ENCODE measurements at places on chromosomes 2 and 18.

DNA sequence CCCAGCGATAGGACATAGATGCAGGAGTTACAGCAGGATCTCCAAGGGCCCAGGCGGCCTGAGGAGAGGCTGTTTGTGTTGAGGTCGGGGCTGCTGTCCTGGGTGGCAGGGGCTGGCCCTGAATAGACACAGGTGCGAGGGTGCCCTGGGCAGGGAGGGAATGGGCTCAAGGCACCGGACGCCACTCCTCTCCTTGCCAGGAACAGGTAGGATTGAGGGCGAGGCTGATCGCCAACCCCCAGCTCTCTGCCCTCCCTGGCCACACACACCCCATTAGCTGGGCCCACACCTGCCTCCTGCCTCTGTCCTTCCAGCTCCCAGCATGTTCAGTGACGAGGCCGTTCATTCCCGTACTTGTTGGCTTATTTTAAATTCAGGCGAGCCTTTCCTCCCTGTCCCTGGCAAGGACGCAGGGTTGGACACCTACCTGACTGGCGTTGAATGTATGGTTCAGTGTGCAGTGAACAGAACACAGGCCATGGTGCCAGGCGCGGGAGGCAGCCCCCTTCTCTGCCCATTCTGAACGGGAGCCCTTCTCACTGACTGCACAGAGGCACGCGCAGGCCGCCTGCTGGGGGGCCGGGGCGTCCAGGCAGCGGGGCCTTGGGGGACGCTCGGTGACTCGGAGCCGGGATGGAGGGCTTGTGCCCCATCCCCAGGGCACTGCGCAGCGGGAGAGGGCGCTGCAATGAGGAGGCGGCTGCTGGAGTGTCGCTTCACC, 41.3 kb upstream of the SNED1 start:
- no peak for DNase-seq

- no peak for DNase-seq
Measured at GRCh38 chr2:164910101-164910899, 45.0 kb downstream of the SLC38A11 start.

- DNase-seq = no peak
Measured at GRCh38 chr2:128622955-128623620, 304.4 kb upstream of the HS6ST1 start.

- DNase-seq = peak; percentile 97
Measured at GRCh38 chr2:84925724-84926376, 20.4 kb downstream of the TMSB10 start.

GRCh38 chr2:157302492-157303099, 23.0 kb downstream of the ERMN start:
- DNase-seq = peak; percentile 7

GRCh38 chr18:12049978-12050811, 43.4 kb upstream of the ANKRD62 start:
- no peak for DNase-seq

DNA sequence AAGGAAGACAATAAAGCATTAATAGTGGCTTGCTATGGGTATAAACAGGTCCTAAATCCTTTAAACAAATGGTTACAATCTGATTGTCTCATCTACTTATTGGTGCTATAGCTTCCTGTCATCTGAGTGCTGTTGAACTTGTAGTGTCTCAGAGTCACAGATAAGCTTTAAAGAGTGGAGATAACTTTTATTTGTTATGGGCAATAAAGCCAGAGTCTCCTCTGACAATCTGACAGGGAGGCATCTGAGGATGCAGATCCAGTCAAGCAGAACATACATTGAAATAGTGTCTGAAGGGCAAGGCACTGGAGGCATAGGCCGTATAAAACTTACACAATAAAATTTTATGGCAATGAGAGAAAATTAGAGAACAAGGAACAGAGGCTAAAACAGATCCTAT, 1132.4 kb upstream of the CDH2 start:
- no peak for DNase-seq

GRCh38 chr18:3874125-3874524, 424.2 kb downstream of the TGIF1 start:
- no peak for DNase-seq

- no peak for DNase-seq
Measured at GRCh38 chr18:79558196-79558932, 121.2 kb upstream of the CTDP1 start.

- DNase-seq = no peak
Measured at GRCh38 chr2:234795272-234795920, 156.4 kb upstream of the SH3BP4 start.

- no peak for DNase-seq
Measured at GRCh38 chr18:71293322-71293721, 1004.5 kb downstream of the SOCS6 start.

DNA sequence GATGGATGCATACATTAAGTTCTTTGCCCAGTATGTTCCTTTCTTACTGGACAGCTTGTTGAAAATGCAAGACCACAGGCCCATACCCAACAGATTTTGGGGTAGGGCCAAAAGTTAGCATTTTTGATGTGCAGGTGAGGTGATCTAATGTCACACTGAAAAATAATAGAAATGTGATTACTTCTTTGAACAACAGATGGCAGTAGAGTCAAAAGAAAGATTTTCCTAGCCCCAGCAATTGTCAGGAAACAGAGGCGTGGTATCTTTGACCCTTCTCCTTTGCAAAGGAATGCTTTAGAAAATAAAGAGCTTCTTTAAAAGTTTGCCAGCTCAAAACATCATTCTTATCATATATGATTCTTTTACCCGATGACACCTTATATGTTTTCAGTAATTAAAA, 343.6 kb upstream of the SYT4 start:
- no peak for DNase-seq

DNA sequence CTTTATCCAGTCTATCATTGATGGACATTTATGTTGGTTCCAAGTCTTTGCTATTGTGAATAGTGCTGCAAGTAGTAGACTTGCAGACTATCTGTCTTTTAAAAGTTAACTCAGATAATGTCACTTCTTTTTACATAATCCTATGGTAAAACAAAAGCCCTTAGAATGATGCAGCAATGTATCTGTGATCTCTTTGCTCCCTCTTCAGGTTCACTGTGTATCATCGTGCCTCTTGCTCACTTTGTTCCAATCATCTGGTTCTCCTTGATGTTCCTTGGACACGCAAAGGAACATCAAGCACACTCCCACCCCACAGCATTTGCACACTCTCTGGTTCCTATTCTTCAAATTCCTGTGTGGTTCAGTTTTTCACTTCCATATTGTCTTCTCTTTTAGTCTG, 472.5 kb upstream of the ZNF804A start:
- DNase-seq = no peak

DNA sequence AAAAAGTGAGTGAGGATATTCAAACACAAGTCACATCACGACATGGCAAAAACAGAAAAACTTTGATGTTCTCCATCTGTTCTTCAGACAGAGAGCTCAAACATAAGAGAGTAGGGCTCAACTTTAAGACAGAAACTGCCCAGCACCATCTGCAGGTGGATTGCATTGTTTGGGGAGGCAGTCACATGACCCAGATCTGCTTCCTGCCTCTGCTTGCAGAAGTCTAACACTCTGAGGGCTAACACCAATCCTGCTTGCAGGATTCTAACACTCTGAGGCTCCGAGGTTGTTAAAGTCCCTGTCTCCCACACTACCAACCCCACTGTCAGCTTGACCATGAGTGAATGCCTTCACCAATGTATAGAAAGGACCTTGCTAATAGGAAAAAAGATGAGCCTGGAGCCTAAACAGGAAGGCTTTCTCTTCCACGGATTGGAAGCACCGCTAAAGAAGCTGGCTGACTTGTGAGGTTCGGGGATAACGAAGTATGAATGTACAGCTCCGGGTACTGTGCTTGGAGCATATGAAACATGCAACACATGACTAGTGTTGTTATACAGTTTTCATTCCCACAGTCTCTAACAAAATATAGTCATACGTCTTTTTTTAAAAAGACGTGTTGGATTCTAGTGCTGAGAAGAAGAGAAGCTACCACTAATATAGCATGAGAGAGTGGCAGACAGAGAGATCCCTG, 176.6 kb upstream of the CREB1 start:
- DNase-seq = no peak

GRCh38 chr2:1972422-1972821, 228.1 kb upstream of the PXDN start:
- no peak for DNase-seq

GRCh38 chr2:55148269-55148668, 83.8 kb downstream of the CLHC1 start:
- no peak for DNase-seq

DNA sequence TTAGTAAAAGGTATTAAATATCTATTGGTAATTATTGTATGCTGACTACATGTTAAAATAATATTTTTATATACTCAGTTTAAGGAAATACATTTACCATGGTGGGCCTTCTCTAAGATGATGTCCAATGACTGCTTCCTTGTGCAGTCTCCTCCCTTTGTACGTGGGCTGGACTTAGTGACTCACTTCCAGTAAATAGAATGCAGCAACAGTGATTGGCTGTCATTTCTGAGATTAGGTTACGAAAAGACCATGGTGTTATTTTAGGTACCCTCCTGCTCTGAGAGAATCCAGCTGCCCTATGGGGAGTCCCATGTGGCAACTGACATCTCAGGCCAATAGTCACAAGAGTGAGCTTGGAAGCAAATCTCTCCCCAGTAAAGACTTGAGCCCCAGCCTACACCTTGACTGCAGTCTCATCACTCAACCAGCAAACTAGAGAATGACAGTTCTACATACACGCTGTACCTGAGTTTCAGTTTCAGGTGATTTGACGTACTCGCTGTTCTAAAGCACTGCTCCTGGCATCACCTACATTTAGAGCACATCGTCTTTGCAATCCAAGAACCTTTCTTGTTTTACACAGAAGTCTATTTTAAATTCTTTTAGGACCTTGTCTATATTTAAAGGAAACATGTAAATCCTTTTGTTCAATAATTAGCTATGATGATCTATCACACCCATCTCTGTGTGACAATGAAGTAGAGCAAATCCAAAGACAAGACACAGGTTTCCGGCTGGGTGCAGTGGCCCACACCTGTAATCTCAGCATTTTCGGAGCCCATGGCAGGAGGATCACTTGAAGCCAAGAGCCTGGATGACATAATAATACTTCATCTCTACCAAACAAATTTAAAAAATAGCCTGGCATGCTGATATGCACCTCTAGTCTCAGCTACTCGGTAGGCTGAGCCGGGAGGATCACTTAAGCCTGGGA, 87.2 kb downstream of the COBLL1 start:
- no peak for DNase-seq

- no peak for DNase-seq
Measured at GRCh38 chr2:217975626-217976025, 27.2 kb downstream of the TNS1 start.

DNA sequence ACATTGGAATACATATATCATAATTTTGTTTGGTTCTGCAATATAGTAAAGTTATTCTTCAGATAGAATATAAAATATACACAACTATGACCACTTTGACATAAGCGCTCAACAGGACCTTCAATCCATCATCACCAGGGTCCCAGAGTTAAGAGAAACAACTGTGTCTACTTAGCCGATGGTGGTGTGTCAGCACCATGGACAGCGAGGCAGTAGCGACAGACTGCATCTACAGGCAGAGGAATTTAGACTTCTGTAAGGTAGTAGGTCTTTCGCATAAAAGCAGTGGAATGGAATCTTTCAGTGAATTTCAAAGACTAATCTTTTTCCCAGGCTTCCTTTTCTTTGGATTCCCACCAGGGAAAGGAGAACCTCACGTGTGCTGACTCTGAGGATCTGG, 20.5 kb upstream of the LRPPRC start:
- no peak for DNase-seq

GRCh38 chr2:3001615-3002560, 375.7 kb downstream of the EIPR1 start:
- DNase-seq = no peak

DNA sequence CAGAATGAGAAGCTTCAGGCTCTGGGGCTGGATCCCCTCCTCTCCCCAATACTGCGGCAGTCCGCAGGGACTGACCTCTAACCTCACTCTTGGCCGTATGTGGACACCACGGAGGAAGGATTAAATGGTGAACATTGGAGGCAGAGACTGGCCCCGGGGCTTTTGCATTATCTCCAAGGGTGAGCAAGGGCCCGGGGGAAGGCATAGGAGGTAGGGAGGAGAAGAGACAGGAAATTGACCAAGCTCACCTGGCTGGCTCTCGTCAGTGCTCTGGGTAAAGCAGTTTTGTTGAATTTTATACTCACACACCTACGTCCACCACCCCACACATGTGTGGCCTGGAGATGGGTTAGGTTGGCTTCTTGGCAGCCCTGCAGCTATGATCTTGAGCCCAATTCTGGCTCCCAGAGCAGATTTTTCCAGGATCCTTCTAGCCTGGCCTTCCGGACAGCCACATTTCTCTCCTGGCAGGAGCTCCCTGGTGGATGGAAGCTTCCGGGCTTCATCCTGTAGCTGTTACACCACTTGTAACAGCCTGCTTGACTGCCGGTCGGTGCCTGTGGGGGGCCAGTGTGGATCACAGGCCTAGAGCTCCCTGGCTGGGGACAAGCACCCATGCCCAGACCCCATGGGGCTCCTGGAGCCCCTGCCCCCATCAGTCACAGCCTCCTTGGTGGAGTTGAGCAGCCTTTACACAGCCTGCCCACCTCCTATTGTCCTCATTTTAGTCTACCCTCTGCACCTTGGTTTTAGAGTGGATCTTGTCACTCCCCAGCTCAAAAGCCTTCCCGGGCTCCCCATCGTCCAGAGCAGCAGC, 7.6 kb downstream of the ITM2C start:
- DNase-seq = no peak

DNA sequence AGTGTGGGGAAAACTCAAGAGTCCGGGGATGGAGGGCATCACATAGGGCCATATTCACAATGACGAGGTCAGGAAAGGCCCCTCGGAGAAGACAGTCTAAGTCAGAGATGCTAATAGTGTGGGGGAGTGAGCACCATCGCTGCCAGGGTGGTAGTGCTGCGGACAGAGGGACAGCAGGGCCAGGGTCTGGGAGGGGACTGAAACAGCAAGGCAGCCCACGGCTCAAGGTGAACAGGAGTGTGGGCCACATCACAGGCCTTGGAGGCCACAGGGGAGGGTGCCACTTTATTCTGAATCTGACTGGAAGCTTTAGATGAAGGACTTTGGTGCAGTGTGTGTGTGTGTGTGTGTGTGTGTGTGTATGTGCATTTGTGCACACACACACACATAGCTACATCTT, 130.9 kb upstream of the GLI2 start:
- DNase-seq = no peak

- no peak for DNase-seq
Measured at GRCh38 chr18:15005313-15006130, 257.6 kb downstream of the ANKRD30B start.

DNA sequence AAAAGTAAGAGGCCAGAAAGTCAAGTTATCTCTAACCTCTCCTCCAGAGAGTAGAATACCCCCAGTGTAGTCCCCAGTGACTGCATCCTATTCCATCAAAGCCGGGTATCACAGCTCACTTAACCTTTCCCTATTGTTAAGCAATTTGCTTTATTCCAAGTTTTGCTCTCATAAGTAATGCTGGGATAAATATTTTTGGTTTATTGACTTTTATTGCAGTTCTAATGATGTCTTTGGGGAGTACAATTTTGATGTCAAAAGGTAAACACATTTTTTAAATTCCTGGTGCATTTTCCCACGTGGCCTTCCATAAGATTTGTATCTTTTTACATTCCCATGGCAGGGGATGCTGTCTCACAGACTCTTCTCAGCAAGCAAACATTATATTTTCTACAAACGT, 43.3 kb downstream of the CMPK2 start:
- DNase-seq = no peak

- DNase-seq = no peak
Measured at GRCh38 chr2:240955306-240956170, 42.9 kb upstream of the SNED1 start.

Measured in effector CD8-positive, alpha-beta T cell (primary cell).